ENCODE measurements at places on chromosomes 4 and X.
A peak's percentile ranks its signal among the peaks of the same experiment; 100 is the strongest.

DNA sequence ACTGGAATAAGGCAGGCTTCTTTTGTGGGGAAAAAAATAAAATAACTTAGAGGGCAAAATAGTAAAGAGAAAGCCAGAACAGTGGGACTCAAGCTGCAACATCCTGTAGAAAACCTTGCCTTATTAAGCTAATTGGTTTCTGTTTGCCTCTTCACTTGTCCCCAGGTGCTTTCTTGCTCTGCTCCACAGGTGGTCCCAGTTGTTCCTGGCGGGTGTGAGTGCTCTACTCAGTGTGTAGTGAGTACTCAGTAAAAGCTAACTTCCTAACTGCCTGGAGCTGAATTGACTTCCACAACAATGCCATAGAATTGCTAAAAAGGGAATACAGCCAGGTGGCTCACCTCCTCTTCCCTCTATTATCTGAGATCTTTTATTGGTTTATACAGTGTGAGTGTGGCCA is 930.2 kb downstream of the C4orf33 start:
- no peak for DNase-seq

- no peak for DNase-seq
Observed at GRCh38 chrX:102846544-102847236, 90.4 kb upstream of the RAB40AL start.

GRCh38 chr4:188658958-188659522 is 519.8 kb downstream of the TRIML1 start:
- no peak for DNase-seq

DNA sequence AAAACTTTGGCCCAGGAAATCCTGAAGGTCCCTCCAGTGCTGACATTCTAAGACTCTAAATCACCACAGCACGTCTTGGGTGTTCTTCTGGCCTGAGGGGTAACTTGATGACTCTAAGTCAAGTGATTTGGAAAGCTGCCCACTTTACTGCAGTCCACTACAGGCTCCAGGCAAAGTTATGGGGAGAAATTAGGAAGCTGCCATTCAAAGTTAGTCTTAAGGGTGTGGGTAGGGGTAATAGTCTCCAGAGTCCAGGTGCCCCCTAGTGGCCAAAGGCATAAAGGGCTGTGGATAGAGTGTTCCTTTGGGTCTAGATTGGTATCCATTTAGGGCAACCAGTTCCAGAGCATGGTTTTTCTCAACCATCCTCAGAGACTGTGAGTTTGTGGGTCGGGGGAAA is 38.7 kb upstream of the SLC16A2 start:
- peak; percentile 34 for DNase-seq

DNA sequence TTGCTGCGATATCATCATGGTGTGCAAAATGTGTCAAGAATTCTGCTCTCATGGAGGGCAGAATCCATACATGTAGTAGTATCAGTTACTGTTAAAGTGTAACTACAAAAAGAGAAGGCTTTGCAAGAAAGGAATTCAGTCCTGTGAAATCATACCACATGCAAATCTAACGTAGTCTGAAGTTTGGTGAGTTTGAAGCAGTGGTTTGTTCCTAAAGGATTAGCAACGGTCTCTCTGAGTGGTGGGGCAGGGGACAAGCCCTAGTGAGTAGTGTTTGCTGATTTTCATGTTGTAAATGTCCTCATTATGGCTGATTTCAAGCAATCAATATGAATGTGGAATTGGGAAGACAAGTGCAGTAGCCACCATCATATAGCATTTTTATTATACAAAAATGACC is 47.1 kb upstream of the CLNK start:
- DNase-seq = no peak

- DNase-seq = no peak
Observed at GRCh38 chr4:92791871-92792440, 488.2 kb downstream of the GRID2 start.

- no peak for DNase-seq
Observed at GRCh38 chr4:114200026-114200425, 220.6 kb upstream of the ARSJ start.

DNA sequence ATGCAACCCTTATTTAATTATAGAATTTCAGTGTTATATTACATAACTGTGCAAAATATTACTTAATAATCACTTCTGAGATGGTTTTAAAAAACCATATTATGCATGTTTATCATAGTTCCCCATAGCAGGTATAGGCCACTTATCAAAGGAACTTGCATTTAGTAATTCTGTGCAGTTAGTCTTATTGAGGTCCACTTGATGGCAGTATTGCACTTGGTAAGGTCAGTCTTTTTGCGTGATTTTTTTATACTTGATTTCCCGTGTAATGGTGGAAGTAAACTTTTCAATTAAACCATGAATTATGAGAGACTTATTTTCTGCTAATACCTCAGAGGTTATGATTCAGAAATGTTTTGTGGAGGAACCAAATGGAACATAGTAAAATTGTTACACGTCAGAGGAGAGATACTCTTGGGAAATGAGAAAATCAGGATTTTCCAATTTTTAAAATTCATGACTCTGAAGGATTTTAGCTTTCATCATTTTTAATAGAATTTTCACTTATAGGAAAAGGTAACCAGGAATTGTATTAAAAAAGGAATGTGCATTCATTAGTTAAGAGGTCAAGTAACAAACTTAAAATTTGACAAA is 230.0 kb downstream of the CCSER1 start:
- DNase-seq = peak; percentile 58

DNA sequence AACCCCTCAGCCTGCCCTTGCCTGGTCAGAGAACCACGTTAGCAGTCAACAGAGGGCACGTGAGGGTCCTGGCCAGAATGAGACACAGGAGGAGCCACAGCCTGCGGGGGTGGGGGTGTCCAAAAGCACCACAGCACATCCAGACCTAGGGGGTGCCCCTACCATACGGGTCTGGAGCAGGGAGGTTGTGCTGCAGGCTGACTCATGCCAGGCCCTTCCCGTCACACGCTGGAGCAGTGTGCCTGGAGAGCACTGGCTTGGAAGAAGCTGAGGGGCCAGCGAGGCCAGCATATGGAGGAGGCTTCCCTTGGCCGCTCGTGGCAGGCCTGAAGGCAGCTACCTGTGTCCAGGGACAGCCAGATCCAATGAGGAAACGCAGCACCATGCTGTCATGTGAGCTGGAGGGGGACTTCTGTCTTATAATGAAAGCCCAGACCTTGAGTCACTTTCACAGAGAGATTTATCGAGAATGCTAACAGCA is 1.5 kb upstream of the IRAK1 start:
- no peak for DNase-seq

DNA sequence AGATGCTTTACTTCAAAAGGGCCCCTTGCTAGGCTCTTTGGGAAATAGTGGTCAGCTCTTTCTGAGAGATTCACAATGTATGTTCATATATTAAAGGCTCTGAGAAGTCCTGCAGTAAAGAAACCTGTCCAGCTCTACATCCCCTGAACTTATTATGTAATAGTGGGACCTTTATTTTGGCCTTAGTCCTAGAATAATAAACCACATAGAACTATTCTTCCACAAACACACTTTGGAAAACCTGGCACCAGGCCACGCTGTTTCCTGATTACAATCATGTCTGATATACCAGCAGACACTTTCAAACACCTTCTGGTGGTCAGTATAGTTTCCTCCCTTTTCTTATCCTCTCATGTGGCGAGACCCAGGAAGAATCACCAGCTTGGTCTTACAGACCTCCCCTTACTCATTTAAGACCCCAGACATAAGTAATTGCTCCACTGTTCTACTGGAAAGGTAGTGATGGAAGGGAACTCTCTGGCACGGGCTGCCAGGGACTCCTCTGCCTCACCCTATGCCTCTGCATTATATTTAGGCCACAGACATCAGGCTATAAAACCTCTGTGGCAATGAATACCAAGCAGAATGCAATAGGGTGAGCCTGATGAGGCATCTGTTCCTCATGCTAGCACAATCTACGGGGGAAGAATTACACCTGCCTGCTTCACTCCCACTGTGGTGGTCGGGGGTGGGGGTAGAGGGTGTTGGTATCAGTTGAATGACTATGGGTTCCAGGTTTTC is 5.7 kb upstream of the PPEF1 start:
- no peak for DNase-seq

GRCh38 chr4:186685767-186686183 is 37.9 kb downstream of the FAT1 start:
- DNase-seq = no peak

GRCh38 chr4:104592183-104592582 is 97.5 kb upstream of the CXXC4 start:
- no peak for DNase-seq

DNA sequence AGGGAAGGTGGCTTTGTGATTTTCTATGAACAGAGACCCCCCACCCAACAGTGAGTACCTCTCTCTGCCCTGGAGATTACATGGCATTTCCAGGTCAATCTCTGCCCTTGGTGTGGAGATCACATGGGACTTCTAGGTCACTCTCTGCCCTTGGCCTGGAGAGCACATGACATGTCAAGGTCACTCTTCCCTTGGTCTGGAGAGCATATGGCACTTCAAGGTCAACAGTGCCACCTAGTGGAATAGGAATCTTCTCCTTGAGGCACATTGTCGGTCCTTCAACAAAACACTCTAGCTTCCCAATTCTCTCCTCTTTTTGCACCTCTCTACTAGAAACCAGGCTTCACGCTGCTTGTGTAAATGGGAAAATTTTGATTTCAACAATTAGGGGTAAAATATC is 66.2 kb upstream of the TACR3 start:
- DNase-seq = no peak

DNA sequence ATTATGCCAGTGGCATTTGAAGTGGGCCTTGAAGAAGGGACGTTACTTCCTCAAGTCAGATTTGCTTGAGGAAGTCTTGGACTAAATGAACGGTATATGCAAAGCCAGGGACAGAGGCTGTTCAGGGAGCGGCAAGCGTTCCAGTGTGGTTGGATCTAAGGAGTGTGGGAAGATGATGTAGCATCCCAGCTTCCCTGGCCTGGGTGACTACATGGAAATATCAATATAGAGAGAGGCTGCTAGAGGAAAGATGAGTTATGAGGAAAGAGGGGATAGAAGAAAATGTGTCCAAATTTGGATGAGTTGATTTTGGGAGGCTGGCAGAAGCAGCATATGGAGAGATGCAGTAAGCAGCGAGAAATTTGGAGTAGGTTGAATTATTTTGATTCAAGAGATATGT is 432.5 kb upstream of the TENM3 start:
- DNase-seq = no peak

GRCh38 chr4:2574009-2574408 is 37.6 kb downstream of the FAM193A start:
- no peak for DNase-seq
